ENCODE measurements at places on chromosomes 2 and 18.

- DNase-seq: no peak
Observed at GRCh38 chr2:224969633-224970260, 72.5 kb downstream of the DOCK10 start.

- peak; percentile 4 for DNase-seq
Observed at GRCh38 chr2:43293744-43294695, 67.6 kb upstream of the ZFP36L2 start.

DNA sequence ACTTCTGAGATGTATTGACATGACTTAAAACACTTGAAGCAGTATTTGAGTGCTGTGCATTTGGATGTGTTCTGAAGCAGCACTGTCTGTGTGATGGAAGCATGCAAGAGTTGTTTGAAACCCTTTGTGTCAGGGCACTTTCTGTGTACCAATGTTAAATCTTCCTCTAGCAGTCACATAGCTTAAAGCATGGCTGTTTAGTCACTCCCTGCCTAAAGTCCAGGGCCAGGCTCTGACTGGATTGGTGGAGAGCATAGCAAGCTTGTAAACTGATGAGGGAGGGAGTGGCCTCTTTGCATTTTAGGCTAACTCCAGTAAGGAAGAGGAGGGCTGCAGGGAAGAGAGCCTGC lies 73.5 kb downstream of the MYO1B start:
- DNase-seq: no peak

- no peak for DNase-seq
Observed at GRCh38 chr2:56337342-56337741, 153.6 kb downstream of the CCDC85A start.

All from stimulated activated CD8-positive, alpha-beta memory T cell treated with anti-CD3 and anti-CD28 coated beads, Interleukin-15, amount 100 ng/mL, for 1 hour (primary cell).